Dermis blood vessel endothelial cell (primary cell): ENCODE measurements at places on chromosomes 12 and 14.

GRCh38 chr12:119589097-119589496 is 4.5 kb upstream of the TMEM233 start:
- peak; percentile 29 for DNase-seq

- DNase-seq, result no peak
Measured at GRCh38 chr12:79381248-79382208, 309.2 kb downstream of the PAWR start.

DNA sequence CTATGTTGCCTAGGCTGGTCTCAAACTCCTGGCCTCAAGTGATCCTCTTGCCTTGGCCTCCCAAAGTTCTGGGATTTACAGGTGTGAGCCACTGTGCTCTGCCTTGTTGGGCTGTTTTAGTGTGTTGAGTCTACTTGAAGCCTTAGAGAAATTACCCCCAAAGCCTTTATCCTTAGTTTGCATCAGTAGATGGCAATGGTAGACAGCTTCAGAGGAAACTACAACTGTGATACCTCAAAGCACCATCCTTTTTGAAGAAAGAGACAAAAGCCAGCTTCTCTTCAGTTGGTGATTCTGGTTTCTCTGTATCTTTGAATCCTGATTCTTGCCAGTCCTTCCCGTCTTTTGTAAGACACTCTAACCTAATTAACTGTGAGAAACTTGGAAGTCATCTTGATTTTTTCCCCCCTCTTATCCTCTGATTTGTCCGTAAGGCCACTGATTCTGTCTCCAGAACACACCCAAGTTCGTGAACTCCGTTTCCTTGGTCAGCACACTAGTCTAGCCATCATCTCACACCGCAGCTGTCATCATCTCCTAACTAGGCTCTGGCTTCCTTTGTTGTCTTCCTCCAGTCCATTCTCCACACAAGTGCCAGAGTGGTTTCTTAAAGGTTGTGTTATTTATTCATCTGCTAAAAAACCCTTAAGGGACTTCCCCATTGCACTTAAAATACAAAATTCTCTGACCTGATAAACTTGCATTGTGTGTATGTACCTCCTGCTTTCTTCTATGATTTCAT is 20.2 kb downstream of the ATP2A2 start:
- DNase-seq, result peak; percentile 60

- no peak for DNase-seq
Measured at GRCh38 chr12:56898938-56899337, 35.3 kb downstream of the SDR9C7 start.

- peak; percentile 21 for DNase-seq
Measured at GRCh38 chr12:46177837-46178608, 90.8 kb downstream of the SLC38A1 start.

- no peak for DNase-seq
Measured at GRCh38 chr12:13539051-13539450, 342.5 kb downstream of the EMP1 start.

DNA sequence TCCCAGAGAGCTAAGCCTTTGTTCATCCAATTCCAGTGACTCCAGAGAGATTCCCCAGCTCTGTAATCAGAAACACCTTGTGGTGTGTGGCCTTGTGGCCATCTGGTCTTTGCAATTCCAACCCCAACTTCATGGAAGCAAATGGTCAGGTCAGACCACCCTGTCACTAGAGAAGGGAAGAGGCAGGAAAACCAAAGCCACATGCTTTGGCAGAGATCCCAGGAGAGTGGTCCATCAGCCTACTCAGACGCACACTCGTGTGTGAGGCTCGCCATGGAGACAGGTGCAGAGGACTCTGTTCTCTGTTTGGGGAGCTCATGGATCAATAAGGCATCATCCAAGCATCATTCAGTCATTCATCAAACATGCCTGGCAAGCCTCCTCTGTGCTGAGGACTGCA is 46.2 kb upstream of the TUNAR start:
- DNase-seq, result no peak

DNA sequence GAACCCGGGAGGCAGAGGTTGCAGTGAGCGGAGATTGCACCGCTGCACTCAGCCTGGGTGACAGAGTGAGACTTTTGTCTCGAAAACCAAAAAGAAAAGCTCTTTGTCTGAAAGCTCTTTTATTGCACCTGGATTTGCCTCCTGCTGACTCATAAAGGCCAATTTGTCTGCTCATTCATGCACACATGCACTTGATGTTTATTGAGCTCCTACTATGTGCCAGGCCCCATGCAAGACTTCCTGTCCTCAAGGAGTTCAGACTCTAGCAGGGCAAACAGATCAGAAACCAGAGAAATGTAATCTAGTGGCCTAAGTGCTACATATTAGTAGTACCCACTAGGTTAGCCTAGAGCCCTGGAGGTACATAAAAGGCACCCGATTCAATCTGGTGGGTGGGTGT is 16.3 kb upstream of the MLEC start:
- DNase-seq, result no peak

- DNase-seq, result no peak
Measured at GRCh38 chr12:2137711-2138110, 84.9 kb downstream of the CACNA1C start.

GRCh38 chr14:77554207-77554606 is 55.6 kb upstream of the ISM2 start:
- no peak for DNase-seq

- no peak for DNase-seq
Measured at GRCh38 chr12:114809097-114809496, 125.1 kb upstream of the TBX3 start.

GRCh38 chr12:30286345-30286926 is 409.2 kb downstream of the IPO8 start:
- DNase-seq, result peak; percentile 70

GRCh38 chr12:86233126-86233525 is 23.1 kb downstream of the MGAT4C start:
- peak; percentile 68 for DNase-seq

- DNase-seq, result no peak
Measured at GRCh38 chr14:80628547-80628946, 313.0 kb downstream of the CEP128 start.

DNA sequence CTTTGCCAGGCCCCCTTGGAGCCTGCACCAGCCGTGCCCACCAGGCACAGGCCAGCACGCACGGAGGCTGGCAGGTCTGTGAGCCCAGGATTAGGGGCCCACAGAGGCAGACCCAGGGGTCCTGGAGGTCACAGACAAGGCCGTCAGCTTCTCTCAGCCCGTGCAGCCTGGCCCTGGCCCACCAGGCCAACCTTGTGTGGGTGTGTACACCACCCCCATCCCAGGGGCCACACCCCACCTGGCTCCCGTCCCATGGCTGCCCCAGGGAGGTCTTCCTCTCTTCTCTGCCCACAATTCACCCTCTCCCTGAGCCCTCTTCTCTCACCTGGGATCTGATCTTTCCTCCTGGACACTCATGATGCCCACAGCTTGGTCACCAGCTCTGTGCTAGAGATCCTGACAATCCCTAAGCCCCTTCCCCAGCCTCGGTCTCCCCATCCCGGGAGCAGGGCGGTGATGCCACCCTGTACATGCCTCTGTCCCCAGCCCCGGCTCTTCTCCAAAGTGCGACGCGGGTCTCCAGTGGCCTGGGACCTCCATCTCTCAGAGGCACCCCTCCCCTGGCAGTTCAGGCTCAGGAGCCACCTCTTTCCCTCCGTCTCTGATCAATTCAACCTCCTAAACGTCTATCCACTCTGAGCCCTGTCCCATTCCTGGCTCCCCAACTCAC is 31.1 kb upstream of the GPR132 start:
- no peak for DNase-seq

DNA sequence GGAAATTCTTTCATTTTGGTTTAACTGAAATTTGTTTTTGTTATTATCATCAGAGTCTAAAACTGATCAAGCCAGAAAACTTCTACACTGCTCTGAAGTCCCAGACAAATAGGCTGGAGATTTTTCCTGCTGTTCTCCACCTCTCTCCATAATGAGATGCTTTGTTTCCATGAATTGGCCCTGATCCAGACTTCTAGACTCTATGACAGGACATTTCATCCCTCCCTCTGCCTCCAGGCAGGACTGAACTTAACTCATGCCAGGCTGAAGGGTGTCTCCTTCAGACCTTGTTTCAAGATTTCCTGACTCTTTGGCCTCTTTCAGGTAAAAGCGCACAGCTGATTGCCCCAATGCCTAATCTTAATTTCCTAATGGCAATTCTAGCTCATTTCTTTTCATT is 69.1 kb upstream of the HOXC13 start:
- DNase-seq, result no peak

DNA sequence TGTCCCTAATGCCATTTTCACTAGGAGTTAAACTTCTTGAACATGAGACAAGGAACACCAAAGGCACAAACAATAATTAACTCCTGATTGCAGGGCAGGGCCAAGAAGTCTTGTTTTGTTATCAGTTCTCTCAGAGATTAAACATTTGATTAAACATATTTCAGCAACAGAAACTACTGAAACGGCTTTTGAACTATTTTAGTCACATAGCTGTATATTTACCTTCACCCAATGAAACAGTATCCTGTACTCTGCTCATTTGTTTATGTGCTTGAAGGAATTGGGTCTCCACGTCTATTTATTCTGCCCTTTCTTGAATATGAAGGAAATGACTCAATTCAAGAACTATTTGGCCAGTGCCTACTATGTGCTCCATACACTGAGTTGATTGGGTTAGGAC is 51.3 kb upstream of the PTCSC3 start:
- peak; percentile 39 for DNase-seq

- DNase-seq, result peak; percentile 51
Measured at GRCh38 chr14:23185063-23185462, 1.6 kb upstream of the SLC7A8 start.

GRCh38 chr12:109232731-109233130 is 76.4 kb downstream of the FOXN4 start:
- no peak for DNase-seq

DNA sequence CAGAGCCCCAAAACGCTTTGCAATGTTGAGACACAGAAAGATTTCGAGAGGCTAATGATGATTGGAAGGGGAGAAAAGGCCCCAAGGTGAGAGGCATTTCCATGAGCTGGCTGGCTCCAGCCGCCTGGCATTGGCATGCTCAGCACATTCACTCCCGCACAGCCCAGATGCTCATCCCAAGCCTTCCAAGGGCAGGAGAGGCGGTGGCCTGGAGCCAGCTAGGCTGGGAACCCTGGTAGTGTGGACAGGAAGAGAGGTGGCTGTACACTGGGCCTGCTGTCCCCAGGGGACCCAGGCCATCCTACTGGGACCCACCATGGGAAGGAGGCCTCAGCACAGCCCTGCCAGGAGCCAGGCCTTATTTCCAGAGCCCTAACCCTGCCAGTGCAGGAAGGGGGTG is 72.2 kb downstream of the SPTB start:
- DNase-seq, result no peak
